ENCODE measurements at places on chromosomes 2 and 18.
A peak's percentile ranks its signal among the peaks of the same experiment; 100 is the strongest.

- no peak for DNase-seq
Measured at GRCh38 chr2:44942304-44943030, 965 bp downstream of the SIX3 start.

GRCh38 chr2:219078951-219079350, 18.2 kb upstream of the IHH start:
- no peak for DNase-seq

DNA sequence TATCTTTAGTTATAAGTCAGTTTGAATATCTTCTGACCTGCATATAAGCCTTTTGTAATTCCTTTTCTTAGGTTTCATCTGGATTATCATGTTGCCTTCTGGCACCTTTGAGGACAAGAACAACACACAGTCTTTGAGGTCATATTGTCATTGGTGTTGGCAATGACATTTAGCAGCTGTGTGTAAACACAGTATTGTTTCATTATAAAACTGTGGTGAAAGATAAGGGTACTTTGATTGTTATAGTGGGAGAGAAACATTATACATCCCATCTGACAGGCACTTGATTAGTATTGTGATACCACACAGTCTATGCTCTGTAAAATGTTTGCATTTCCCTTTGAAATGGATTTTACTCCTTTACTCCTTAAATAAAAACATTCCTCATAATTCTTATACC, 313.5 kb downstream of the RPRM start:
- no peak for DNase-seq

DNA sequence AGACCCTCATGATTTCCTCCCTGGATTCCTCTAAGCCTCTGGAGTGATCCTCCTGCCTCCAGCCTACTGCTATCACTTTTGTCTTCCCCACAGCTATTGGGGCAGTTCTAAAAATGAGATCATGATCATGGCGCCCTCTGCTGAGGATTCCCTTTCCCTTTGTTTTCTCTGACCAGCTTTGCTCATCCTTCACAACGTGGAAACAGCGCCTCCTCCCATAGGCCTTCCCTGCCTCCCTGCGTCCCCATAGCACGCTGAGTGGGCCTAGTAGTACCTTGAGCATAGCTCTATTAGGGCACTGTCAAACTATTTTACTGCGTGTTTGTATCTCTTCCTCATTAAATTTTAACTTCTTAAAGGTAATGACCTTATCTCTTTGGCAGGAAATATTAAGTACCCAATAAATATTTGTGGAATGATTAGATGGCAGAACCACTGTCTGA, 207.0 kb upstream of the FANCL start:
- DNase-seq, result no peak

DNA sequence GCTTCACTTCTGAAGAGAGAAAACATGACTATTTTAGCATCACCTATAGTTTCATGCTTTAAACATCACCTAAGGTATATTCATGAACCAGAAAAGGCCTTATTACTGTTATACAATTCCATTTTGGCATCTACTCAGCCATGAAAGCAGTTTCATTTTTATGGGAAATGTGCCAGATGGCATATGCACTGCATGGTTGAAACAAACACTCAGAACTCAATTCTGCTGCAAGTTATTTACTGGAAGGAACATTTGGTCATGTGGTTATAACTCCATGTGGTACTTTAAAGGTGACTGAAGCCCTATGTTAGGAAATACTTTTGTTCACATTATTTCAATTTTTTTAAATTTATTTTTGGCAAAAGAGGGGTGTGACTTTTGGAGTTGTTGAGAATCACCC, 287.5 kb upstream of the CRIM1 start:
- no peak for DNase-seq

- no peak for DNase-seq
Measured at GRCh38 chr2:31398881-31399280, 15.7 kb downstream of the XDH start.

DNA sequence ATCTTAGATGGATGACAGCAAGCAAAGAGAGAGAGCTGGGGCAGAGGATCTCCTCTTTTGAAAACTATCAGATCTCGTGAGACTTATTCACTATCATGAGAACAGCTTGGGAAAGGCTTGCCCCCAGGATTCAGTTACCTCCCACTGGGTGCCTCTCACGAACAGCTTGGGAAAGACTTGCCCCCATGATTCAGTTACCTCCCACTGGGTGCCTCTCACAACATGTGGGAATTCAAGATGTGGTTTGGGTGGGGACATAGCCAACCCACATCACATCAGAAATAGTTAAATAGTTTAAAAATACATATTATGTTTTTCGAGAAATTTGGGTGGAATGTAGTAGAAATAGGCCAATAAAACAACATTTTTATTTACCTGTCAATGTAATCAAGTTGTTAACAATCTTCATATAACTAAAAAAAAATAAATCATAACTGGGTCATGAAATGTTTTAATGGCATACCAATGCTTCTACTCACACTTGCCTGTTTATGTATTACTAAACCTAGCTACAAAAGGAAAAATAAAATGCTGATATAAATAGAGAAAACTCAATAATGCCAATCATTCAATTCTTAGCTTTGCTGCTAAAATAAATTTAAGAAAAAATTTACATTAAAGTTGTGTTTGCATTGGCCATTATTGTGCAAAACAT, 608.9 kb downstream of the SUCLG1 start:
- DNase-seq, result no peak

GRCh38 chr18:69943021-69943420, 4.7 kb downstream of the CD226 start:
- DNase-seq, result peak; percentile 21

GRCh38 chr2:11590193-11590592, 56.3 kb downstream of the GREB1 start:
- DNase-seq, result no peak

DNA sequence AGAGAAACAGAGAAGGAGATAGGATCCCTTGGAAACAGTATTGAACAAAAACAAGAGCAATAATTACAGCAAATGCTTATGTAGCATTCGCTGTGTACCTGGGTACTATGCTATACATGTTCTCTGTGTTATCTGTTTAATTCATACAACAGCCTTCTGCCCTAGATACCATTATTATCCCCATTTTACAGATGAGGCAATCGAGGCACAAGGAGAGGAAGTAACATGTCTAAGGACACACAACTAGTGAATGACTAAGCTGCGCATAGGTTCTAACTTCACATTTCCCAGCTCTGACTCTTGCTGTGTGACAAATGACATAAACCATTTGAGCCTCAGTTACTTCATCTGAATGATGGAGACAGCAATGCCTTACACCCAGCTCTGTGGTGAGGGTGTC, 70.5 kb downstream of the VSNL1 start:
- DNase-seq, result no peak

GRCh38 chr2:118737684-118738083, 109.8 kb downstream of the EN1 start:
- no peak for DNase-seq

- DNase-seq, result no peak
Measured at GRCh38 chr2:179898873-179899272, 37.5 kb upstream of the ZNF385B start.

GRCh38 chr2:14960686-14961324, 328.3 kb downstream of the LRATD1 start:
- DNase-seq, result no peak

DNA sequence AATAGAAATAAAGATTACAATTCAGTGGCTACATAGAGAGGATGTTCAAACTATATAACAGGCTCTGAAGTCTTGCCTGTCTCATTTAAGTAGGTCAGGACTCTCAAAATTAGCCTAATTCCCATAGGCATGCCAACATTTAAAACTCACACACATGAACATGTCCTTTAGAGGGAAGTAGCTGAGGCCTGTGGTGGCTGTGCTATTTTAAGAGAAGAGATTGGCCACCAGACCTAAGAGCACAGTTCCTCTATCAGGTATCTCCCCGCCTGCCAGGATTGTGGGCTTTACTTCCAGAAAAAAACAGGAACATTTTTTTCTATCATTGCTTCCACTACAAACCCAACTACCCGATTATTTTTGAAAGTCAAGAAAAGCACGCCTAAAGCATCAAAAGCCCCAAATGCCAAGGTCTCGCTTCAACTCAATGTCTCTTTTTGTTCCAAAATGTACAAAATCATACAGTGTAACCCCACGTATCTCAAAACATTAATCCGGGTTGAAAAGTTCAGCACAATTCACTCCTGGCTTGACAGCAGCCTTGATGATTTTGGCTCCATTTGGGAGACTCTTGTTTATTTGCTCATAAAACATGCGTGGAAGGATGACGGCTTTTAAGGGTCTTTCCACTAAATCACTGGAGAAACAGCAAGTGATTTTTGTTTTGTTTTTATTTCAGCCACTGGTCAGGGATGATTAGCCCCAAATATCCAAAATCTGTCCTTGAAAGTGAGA, 15.3 kb downstream of the FHL2 start:
- DNase-seq, result no peak

GRCh38 chr2:21055879-21056790, 12.3 kb upstream of the APOB start:
- no peak for DNase-seq

DNA sequence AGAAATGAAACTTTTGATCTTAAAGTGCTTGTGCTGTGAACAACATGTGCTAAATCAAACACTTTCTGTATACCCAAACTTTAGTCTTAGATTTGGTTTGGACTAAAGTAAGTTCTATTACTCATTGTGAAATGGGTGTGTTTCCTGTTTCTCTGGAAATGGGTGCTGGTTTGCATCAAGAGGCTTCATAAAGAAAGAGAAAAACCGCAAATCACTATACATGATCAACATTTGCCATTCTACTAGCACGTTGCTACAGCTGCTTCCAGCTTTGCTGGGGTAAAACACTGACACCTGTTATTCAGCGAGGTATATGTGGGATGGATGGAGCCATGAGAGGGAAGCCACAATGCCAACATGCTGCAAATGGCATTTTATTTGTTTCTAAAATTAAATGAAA, 547.0 kb upstream of the ACVR2A start:
- peak; percentile 22 for DNase-seq

DNA sequence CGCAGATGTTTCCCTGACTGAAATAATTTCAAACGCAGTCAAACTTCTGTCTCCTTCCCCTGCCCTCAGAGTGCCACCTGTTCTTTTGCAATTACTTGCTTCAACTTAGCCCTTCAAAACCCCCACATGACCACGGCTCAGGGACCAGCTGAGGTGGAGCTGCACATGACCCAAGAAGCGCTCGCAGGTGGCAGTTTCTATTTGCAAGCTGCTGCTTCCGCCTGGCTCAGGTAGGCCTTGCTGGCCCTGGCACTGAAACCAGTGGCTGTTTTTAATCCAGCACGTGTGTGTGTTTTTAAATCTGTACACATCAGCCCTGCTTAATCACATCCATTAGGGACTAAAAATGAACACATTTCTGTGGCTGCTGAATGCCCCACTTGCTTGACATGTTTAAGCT, 95.3 kb downstream of the CCDC93 start:
- DNase-seq, result no peak

- DNase-seq, result no peak
Measured at GRCh38 chr2:117936871-117937428, 76.9 kb downstream of the CCDC93 start.

GRCh38 chr2:188919824-188920223, 54.3 kb upstream of the COL3A1 start:
- no peak for DNase-seq

DNA sequence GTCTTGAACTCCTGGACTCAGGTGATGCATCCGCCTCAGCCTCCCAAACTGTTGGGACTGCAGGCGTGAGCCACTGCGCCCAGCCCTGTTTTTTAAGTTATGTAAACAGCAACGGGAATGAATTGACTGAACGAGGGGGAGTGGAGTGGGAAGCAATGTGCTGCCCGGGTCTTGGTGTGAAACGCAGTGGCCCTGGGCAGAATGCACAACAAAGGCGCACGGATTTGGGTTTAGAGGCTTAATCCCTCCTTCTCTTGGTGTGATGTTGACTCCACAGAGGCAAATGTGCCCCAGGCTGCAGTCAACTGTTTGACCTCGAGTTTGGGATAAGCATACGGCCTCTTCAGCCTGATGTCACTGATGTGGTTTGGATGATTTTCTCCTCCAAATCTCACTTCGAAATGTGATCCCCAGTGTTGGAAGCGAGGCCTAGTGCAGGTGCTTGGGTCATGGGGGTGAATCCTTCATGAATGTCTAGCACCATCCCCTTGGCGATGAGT, 97.4 kb downstream of the AGAP1 start:
- no peak for DNase-seq

DNA sequence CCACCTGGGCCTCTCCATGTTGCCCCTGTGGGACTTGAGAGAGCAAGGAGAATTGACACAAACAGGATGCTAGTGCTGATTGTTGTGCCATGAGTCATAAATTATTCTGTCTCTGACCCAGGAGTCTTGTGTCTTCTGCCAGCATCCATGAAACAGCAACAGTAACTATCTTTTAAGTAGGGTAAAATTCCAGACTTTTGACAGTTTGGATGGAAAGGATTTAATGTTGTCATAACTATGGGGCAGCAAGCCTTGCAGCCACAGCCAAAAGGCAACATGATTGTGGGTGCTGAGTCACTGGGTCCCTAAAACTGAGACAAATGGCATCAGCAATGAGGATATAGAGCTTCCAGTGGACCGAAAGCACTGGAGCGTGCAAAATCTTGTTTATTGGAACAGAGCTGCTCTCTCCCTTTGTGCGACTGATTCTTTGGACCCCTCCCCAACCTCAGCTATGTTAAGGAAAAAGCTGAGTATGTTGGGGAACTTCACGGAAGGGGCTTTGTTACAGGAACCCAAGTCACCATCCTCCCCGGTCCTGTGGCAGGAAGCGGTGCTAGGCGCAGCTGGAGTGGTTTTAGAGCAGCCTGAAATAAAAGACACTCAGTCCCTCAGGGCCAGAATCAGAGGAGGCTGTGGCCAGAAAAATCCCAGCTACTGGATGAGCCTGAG, 9.6 kb upstream of the ITPRIPL1 start:
- peak; percentile 39 for DNase-seq

DNA sequence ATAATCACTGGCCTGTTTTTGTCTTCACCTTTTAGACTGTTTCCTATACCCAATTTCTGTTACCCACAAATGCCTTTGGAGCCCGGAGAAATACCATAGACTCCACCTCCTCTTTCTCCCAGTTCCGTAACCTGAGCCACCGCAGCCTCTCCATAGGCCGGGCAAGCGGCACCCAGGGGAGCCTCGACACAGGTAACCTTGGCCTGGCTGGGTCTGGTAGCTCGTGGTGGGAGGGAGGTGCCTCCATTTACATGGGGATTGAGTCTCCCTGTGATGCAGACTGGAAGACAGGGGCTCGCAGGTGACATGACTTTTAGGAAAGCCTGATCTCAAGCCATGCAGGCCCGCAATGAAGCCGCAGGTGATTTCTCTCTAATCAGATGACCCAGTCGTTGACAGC, 100.6 kb downstream of the CABLES1 start:
- no peak for DNase-seq

- DNase-seq, result no peak
Measured at GRCh38 chr2:148903979-148904378, 29.0 kb downstream of the KIF5C start.

DNA sequence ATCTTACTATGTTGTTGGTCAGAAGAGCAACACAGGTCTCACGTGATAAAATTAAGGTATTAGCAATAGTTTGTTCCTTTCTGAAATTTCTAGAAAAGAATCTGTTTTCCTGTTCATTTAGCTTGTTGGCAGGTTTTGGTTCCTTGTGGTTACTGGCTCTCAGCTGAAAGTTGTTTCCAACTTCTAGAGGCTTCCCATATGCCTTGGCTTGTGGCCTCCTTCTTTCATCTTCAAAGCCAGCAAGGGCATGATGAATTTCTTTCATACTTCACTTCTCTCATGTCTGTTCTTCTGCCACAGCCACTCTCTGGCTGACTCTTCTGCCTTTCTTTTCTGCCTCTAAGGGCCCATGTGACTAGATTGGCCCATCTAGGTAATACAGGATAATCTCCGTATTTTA, 193.7 kb downstream of the TRIB2 start:
- DNase-seq, result no peak

GRCh38 chr2:64853894-64854293, 135.3 kb upstream of the SLC1A4 start:
- no peak for DNase-seq

GRCh38 chr2:147826278-147827087, 18.3 kb upstream of the ACVR2A start:
- no peak for DNase-seq
